Testis (tissue), 5 donors: ENCODE measurements at places on chromosomes 12 and 14. TPM values are rescaled to one million over a fixed set of nuclear protein-coding genes. Genes with fewer than 3 reads are reported as not detected.
A peak's percentile ranks its signal among the peaks of the same experiment; 100 is the strongest.

GRCh38 chr14:65228436-65228835, 126.1 kb upstream of the MAX start:
- DNase-seq = no peak
- peaks cover 35% of the 10 kb centered on the region for H3K4me1 ChIP-seq
- peak overlapping the region; percentile 92 for H3K27ac ChIP-seq
- H3K36me3 ChIP-seq = no peaks in the 10 kb centered on the region

- H3K27ac ChIP-seq = no peak overlapping the region
- no peaks in the 10 kb centered on the region for H3K27me3 ChIP-seq
- DNase-seq = no peak
- H3K4me1 ChIP-seq = peaks cover 14% of the 10 kb centered on the region
Observed at GRCh38 chr12:109727746-109728726, 14.4 kb downstream of the FAM222A start.

GRCh38 chr12:66829660-66830325, 150.9 kb upstream of the GRIP1 start:
- no peaks in the 10 kb centered on the region for H3K27me3 ChIP-seq
- no peak for DNase-seq
- no peaks in the 10 kb centered on the region for H3K4me1 ChIP-seq
- H3K27ac ChIP-seq = no peak overlapping the region
- H3K36me3 ChIP-seq = no peaks in the 10 kb centered on the region
- H3K4me3 ChIP-seq = no peak overlapping the region

DNA sequence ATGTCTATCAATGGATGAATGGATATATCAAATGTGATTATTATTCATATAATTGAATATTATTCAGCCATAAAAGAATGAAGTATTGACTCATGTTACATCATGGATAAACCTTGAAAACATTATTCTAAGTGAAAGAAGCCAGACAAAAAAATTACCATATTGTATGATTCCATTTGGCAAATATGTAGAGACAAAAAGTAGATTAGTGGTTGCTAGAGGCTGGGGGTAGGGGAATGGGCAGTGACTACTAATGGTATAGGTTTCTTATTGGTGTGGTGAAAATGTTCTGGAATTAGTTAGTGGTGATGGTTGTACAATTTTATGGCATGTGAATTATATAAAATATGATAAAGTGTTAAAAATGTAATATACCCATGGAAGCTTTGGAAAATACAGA, 31.8 kb upstream of the GNS start:
- no peaks in the 10 kb centered on the region for H3K4me1 ChIP-seq
- no peaks in the 10 kb centered on the region for H3K36me3 ChIP-seq
- no peak overlapping the region for H3K4me3 ChIP-seq
- DNase-seq = no peak
- no peak overlapping the region for H3K27ac ChIP-seq
- H3K27me3 ChIP-seq = no peaks in the 10 kb centered on the region

DNA sequence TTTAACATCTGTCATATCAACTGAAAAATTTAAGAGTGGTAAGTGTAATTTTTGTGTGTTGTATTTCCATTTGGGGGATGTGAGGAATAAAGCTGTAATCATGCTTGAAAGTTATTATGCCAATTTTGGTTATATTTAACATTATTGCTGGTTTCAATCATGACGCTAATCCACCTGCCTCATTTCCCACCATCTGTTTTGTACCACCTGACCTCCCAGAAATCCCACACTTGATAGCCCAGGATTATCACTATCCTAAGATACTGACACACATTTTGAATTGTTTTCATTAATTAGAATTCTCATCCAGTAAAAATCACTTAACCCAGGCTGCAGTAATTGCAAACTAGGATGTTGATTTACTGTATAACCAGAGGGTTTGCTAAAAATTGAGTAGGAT, 1119.8 kb downstream of the AACS start:
- no peak for DNase-seq
- no peaks in the 10 kb centered on the region for H3K27me3 ChIP-seq
- no peaks in the 10 kb centered on the region for H3K36me3 ChIP-seq

- H3K36me3 ChIP-seq = no peaks in the 10 kb centered on the region
- no peak overlapping the region for H3K27ac ChIP-seq
- DNase-seq = no peak
- no peak overlapping the region for H3K4me3 ChIP-seq
Observed at GRCh38 chr12:70722584-70723343, 85.5 kb upstream of the PTPRB start.

DNA sequence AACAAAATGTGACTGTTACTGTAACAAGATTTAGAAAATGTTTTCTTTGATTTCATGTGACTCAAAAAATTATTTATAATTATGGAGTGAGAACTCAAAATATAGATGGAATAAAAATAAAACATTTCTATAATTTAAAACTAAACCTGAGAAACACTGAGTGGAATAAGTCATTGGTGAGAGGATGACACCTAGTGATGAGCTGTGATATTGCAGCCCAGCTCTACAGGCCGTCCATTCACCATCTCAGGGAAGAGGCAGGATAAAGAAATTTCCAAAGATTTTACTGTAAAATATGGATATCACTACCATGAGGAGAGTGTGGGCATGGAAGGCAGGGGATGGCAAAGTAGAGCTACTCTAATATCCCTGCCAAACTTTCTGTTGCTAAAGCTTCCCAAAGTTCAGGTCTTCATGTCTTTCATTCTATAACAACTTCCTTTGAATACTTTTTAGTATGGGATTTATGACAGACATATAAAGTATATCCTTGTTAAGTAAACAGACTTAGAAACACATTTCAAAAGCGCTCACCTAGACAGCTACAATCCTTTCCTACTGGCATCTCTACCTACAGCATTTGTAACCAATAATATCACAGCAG, 308.0 kb downstream of the ITPR2 start:
- peak; percentile 51 for DNase-seq
- H3K27me3 ChIP-seq = no peaks in the 10 kb centered on the region
- H3K4me1 ChIP-seq = no peaks in the 10 kb centered on the region
- H3K4me3 ChIP-seq = no peak overlapping the region
- no peaks in the 10 kb centered on the region for H3K36me3 ChIP-seq

DNA sequence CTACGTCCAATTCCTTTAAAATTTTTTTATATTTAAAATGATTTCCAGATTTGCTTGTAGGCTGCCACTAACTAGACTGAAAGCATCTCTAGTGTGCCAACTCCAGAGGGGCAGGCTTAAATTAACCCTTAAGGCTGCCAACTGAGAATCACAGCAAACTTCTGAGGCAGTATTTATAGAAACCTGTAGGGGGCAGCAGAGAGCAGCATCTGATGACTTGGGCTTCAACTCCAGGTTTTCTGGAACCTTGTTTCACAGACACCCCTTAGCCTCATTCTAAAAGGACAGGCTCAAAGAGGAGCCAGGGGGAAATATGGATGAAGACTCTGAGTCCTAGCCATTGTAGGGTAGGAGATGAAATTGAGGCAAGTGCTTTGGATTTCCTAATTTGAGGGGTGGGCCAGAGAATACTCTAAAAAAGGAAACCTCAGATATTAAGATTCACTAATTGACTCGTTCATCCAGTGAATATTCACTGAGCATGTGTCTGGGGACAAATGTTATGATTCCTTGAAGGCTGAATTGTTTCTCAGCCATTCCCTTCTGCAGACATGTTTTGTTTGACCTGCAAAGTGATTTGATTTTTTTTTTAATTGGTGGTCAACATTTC, 63.3 kb upstream of the HSPB8 start:
- no peaks in the 10 kb centered on the region for H3K27me3 ChIP-seq
- no peak overlapping the region for H3K4me3 ChIP-seq
- peak; percentile 50 for DNase-seq

- no peak for DNase-seq
- no peaks in the 10 kb centered on the region for H3K36me3 ChIP-seq
- no peak overlapping the region for H3K27ac ChIP-seq
- H3K27me3 ChIP-seq = no peaks in the 10 kb centered on the region
Observed at GRCh38 chr12:4607056-4607455, 41.8 kb downstream of the AKAP3 start.

- no peaks in the 10 kb centered on the region for H3K4me1 ChIP-seq
- H3K27ac ChIP-seq = no peak overlapping the region
- DNase-seq = no peak
- H3K27me3 ChIP-seq = no peaks in the 10 kb centered on the region
- no peak overlapping the region for H3K4me3 ChIP-seq
- no peaks in the 10 kb centered on the region for H3K36me3 ChIP-seq
Observed at GRCh38 chr12:69062621-69063237, 129.8 kb upstream of the CPM start.

DNA sequence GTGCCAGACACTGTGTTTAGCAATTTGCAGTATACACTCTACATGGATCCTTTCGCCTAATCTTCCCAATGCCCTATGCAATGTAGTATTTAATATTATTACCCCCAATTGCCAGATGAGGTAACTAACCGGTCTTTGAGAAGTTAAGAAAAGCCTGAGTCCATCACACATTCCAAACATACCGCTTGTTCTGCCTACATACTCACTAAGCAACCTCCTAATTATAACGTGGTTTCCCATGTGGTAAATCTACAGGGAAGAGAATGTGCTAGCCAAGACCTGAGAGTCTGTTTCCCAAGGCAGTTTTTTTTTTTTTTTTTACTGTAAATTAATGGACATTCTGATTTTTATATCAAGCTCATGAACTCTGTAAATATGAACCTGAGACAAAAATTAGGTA, 37.2 kb downstream of the ATP2B1 start:
- H3K27ac ChIP-seq = no peak overlapping the region
- DNase-seq = no peak
- no peak overlapping the region for H3K4me3 ChIP-seq
- no peaks in the 10 kb centered on the region for H3K4me1 ChIP-seq
- H3K27me3 ChIP-seq = no peaks in the 10 kb centered on the region
- H3K36me3 ChIP-seq = no peaks in the 10 kb centered on the region

GRCh38 chr12:89479982-89480381, 44.6 kb downstream of the GALNT4 start:
- no peaks in the 10 kb centered on the region for H3K27me3 ChIP-seq
- no peak overlapping the region for H3K4me3 ChIP-seq
- H3K27ac ChIP-seq = no peak overlapping the region
- no peaks in the 10 kb centered on the region for H3K36me3 ChIP-seq
- no peaks in the 10 kb centered on the region for H3K4me1 ChIP-seq
- no peak for DNase-seq

DNA sequence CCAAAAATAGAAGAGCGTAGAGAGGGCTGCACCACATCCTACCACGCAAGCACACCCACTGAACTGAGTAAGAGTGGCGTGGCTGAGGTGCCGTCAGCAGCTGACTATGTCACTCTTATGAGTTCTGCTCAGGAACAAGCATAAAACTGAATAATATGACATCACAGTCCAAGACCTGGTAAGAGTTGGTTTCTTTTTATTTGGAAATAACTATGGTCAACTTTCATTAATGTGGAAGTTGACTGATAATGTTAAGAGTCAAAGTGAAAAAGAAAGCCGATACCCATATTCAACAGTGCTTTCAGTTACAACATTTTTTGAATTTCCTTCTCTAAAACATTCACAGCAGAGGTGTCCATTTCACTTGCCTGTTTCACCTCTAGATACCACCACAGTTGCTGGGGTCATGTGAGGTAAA, 44.6 kb downstream of the GNS start:
- H3K4me1 ChIP-seq = no peaks in the 10 kb centered on the region
- DNase-seq = no peak
- no peak overlapping the region for H3K27ac ChIP-seq
- no peaks in the 10 kb centered on the region for H3K27me3 ChIP-seq
- H3K4me3 ChIP-seq = no peak overlapping the region
- H3K36me3 ChIP-seq = no peaks in the 10 kb centered on the region

DNA sequence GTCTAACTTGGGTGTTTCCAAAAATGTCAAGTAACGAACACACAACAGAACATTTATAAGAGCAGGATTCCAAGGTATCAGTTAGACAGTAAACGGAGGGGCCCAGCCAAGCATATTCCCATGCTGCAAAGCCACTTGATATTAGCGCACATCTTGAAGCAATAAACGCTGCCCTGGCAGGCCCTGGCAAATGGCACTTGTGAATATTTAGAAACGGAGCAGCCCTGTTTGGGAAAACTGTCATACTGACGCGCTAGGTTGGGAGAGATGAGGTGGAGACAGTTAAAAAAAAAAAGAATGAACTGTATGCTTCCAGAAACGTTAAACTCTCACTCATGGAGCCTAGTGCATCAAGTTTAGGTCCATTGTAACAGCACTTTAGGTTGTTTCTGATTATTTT, 9.3 kb downstream of the DGLUCY start:
- DNase-seq = no peak
- no peaks in the 10 kb centered on the region for H3K4me1 ChIP-seq
- H3K36me3 ChIP-seq = no peaks in the 10 kb centered on the region
- H3K4me3 ChIP-seq = no peak overlapping the region

- no peaks in the 10 kb centered on the region for H3K27me3 ChIP-seq
- no peak overlapping the region for H3K27ac ChIP-seq
Observed at GRCh38 chr12:60123557-60123956, 527.7 kb downstream of the SLC16A7 start.

GRCh38 chr14:91754819-91755218, 22.9 kb upstream of the CATSPERB start:
- H3K4me3 ChIP-seq = no peak overlapping the region
- no peak for DNase-seq
- H3K27ac ChIP-seq = no peak overlapping the region
- H3K36me3 ChIP-seq = no peaks in the 10 kb centered on the region

DNA sequence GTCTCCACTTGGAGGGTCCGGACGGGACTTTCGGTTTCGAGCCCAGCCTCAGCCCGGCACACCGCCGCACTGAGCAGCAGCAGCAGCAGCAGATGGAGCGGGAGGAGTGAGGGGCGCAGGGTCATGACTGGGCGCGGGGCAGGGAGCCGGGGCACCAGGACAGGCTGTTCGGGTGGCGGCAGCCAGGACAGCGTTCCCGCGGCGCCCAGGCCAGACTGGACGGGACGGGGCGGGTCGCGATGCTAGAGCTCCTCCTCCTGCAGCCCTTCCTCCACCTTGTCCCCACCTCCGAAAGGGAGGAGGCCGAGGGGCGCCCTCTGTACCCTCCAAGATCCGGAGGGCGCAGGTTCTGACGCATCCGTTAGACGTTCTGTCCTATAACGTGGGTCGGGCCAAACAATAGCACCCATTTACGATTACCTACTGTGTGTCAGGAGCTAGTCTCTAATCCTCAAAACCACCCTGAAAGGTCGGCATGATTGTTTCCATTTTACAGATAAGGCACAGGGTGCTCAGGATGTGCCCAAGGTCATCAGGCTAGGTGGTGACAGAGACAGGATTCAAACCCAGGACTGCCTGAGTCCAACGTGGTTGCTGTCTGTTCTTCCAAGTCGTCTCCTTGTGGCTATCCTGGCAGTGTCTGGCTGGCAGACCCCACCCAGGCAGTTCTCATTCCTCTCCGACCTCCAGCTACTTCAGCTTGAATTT, at the start of gene FKBP11:
FKBP11 (minus strand) TSS at position 189 of the 708 bp plus-strand sequence; CDS start at position 125, 64 bp downstream.
- H3K27ac ChIP-seq = no peak within 1 kb of the TSS
- peak within 1 kb of the TSS; percentile 72 for H3K4me3 ChIP-seq
- DNase-seq = peak; percentile 50
- H3K36me3 ChIP-seq = no peaks in the 10 kb centered on the region

Gene C1QL4
- total RNA-seq = 5.5 TPM

Gene TCL1B
- 3.7 TPM for total RNA-seq

Gene IL22
- total RNA-seq = not detected

Gene GLT1D1
- total RNA-seq = 10.0 TPM

Gene SDSL
- 15.9 TPM for total RNA-seq

Gene GUCY2C
- total RNA-seq = 0.39 TPM

Gene MYO1A
- total RNA-seq = 5.9 TPM

Gene TMEM119
- 9.6 TPM for total RNA-seq

Gene KRT7
- total RNA-seq = 6.9 TPM
